ENCODE measurements at places on chromosomes 13 and 19.

DNA sequence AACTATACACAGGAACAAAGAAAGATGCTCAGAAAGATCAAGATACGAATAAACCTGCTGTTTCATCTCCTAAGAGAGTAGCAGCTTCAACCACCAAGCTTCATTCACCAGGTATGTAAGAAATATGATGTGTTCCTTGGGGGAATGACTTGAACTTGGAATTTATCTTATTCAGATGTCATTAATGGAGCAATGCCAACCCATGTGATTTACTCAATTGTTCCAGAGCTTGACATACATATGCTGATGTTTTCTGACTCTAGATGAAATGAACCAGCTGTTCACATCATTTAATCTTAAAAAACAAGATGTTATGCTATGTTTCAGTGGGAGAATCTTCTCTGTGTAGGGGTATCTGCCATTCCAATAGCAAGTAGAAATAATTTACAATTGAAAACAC is 270.9 kb downstream of the SLC7A1 start:
- DNase-seq: no peak

GRCh38 chr19:3954107-3954506 is 16.8 kb downstream of the DAPK3 start:
- DNase-seq: no peak

GRCh38 chr13:106373304-106373988 is 162.0 kb downstream of the EFNB2 start:
- DNase-seq: no peak

DNA sequence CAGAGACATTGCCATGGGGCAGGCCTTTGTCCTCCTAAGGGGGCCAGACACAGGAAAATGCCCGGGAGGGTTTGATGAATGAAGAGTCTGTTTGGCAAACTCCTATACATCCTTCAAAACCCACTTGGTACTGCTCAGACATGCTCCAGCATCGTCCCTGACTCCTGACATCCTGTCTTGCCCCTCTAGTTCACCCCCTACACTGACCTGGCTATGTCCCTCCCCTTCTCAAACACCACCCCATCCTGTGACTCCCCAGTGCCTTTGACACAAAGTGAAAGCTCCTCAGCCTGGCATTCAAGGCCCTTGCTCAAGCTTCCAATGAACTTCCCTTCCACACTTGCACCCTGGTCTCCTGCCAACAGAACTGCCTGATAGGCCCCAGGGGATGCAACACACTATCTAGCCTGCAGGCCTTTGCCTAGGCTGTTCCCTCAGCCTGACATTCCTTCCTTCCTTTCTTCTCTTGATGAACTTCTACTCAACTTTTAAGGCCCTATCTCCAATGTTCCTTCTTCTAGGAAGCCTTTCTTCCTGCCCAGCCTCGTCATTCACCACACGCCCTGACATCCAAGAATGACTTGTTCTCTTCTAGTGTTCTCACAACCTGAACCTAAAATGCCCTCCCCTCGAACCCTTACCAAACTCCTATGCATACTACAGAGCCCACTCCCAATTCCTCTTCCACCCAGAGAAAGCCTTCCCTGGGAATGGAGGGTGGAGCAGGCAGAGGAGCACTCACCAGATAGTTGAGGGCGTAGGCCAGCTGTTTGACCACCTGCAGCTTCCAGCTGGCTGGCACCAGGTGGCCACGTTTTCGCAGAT is 12.4 kb downstream of the JAK3 start:
- no peak for DNase-seq

DNA sequence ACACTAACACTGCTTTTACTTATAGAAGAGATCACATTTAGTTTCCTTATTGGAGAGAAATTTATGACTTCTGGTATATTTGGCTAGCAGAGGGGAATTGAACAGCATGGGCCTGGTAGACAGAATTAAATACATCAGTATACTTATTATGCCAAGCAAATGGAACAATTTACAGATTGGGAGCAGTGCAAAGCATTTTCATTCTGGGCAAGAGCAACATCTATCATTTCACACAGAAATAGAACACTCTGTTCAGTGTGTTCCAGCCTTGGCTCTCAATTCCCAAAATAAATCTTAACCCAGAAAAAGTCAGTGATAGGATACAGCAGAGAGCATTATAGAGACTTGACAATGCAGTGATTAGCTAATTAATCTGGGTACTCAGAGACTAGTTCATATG is 604.0 kb upstream of the SLITRK6 start:
- DNase-seq: no peak
